ENCODE measurements at places on chromosomes 5 and 9.

- no peak for DNase-seq
Observed at GRCh38 chr9:84759300-84759750, 89.8 kb downstream of the NTRK2 start.

GRCh38 chr5:72530196-72530595 is 23.0 kb upstream of the ZNF366 start:
- no peak for DNase-seq

DNA sequence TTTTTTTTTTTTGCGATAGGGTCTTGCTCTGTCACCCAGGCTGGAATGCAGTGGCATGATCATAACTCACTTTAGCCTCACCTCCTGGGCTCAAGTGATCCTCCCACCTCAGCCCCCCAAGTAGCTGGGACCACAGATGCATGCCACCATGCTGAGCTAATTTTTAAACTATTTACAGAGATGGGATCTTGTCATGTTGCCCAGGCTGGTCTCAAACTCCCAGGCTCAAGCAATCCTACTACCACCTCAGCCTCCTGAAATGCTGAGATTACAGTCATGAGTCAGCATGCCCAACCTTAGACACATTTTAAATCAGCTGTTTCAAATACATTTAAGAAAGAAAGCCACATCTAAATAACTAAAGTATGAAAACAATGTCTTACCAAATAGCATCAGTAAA is 439.0 kb downstream of the EBF1 start:
- DNase-seq = no peak

DNA sequence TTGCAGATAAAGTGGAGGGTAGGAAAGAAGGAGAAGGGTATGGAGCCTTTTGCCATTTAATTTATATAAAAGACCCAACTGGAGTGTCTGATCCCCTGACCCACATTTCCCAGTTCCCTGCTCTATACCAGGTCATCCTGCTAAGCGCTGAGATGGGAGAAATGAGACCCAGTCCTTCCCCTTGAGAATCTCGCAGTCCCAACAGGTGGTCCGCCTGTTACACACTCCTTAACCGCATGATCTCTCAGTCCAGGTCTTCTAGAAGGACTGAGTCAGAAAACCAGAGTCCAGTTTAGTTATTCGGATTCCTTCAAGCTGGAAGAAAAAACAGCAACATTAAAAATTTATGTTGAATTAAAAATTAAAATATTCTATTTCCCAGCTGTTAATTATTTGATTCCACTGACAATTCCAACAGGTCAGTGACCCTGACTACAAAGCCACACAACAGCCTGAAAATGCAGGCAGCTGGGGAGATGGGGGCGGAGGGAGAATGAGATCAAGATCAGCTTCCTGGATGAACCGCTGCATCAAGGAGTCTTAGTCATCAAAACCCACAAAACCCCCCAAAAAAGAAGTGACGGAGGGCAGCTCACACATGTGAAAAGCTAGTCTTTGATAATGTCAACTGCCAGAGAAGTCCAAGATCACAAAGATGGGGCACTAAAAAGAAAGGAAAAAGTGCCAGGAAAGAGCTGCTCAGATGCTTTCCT is 44.0 kb downstream of the GGTA1 start:
- no peak for DNase-seq

Data from esophagus squamous epithelium (tissue), 5 donors.